HAP-1 (cell line): ENCODE measurements at places on chromosomes 3 and 15.

- DNase-seq = no peak
Measured at GRCh38 chr3:19898721-19899120, 35.3 kb downstream of the EFHB start.

DNA sequence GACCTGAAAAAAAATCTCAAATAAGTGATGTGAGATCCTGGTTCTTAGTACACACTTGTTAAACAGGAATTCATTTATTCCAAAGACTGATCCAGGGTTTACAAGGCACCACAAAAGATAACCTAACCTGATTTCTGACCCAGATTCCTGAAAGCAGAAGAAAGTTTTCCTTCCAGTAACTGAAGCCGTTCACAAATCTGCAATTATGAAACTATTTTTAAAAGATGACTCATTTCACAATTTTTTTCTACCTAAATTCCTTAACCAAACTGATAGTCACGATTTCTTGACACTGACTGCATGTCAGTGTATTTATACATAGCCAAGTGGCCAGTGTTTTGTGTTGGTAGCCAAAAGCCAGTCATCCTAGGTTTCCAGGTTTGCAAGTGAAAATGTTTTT lies 17.1 kb downstream of the SLC9A9 start:
- DNase-seq = no peak

DNA sequence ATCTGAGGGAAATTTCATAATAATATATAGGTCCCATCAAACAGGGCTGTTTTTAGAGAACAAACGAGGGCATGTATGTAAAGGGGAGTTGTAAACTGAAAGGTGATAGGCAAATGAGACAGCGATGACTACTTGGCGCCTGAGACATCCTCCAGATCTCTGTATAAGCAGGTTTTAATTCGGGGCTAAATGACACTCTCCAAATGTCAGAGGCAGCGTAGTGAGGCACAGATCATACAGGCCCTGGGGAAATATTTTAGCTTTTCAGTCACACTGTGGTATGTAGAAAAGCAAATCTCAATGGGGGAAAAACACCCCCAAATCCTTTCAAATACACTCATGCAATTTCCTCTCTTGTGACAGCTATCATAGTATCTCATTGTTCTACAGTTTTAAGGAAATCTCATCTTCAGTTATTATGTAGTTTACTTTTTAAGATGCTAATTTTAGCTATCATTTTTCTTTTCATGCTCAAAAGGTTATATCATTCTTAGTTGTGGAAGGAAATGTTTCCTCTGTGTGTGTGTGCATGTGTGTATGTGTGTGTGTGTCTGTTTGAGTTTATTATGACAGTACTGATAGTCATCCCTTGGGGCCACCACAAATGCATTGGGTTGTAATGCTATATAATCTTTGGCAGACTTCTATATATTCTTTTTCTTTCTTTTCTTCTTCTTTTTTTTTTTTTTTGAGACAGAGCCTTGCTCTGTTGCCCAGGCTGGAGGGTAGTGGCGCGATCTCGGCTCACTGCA lies 1.1 kb downstream of the TPRG1 start:
- no peak for DNase-seq

DNA sequence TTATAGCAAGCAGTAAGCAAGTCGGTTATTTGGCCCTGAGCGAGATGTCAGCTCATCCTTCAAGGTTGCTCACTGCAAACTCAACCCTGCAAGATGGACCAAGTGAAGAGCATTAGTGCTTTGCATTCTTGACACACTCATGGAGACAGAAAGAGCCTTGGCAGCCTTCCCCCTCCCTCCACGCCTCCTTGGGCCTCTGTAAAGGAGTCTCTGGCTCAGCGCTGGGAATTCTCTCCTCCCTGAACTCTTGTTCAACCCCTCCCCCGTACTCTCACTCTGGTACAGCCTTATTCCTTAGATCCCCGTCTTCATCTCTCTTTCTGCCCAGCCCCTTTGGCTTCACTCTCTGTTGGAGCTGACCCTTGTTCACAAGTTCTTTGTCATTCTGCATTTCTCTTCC lies 2.2 kb upstream of the CX3CR1 start:
- no peak for DNase-seq

DNA sequence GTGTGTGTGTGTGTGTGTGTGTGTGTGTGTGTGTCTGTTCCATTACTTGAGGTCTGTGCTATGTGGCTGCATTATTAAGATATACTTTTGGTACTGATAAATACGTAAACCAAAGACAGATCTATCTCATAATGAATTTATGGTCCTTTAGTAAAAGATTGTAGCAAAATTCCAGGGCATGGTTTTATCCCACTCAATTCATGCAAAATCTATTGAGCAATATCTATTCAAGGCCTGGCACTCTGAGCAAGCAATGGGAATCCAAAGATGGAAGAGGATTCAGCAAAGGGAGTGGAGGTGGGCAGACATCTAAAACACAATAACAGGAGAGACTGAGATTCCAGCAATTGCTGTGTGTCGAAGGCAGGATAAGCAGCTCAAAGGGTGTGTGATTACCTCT lies 86.8 kb downstream of the RFTN1 start:
- no peak for DNase-seq

- DNase-seq = no peak
Measured at GRCh38 chr3:10006048-10006761, 19.6 kb upstream of the EMC3 start.

DNA sequence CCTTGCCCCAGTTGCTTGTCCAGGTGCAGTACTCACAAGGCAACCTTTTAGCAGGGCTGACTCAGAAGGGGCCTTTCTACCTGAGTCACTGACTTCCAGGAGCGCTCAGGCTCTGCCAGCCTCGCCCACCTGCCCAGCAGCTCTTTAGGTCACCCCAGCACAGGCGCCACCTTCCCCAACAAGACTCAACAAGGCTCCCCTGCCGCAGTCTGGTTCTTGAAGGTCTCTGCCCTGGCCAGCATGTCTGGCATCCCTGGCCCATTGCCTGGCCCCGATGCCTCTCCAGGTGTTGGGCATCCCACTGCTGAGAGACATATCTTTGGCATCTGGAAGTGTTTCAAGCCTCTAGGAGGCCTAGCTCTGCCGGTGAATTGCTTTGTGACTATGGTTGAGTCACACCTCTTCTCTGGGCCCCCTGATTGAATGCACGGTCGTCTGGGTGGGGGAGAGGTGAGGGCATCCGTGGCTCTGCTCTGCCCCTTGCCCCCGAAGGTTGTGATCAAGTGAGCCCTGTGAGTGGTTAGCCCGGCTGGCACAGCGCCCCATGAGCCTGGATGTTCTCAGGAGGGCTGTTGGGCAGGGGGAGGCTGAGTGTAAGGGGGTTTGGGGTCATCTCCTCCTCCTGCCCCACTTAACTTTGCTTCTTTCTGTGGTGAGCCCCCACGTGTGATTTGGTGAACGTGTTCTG lies 21.6 kb downstream of the SNX33 start:
- no peak for DNase-seq

DNA sequence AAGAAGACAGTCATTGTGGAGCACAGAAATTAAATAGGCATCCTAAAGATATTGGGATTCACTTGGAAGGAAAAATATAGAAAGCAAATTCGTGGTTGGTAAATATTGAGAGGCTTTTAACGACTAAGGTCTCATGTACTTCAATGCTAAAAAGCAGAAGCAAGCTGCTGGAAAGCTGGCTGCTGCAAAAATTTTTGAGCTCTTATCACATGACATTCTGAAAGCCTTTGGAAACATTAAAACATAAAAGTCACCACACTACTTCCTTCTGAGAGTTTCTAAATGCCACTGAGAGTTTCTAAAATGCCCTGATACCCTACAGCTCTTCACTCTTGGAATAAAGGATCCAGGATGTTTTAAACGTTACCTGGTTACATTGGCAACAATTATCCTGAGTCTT lies 39.0 kb upstream of the CBLB start:
- DNase-seq = no peak

DNA sequence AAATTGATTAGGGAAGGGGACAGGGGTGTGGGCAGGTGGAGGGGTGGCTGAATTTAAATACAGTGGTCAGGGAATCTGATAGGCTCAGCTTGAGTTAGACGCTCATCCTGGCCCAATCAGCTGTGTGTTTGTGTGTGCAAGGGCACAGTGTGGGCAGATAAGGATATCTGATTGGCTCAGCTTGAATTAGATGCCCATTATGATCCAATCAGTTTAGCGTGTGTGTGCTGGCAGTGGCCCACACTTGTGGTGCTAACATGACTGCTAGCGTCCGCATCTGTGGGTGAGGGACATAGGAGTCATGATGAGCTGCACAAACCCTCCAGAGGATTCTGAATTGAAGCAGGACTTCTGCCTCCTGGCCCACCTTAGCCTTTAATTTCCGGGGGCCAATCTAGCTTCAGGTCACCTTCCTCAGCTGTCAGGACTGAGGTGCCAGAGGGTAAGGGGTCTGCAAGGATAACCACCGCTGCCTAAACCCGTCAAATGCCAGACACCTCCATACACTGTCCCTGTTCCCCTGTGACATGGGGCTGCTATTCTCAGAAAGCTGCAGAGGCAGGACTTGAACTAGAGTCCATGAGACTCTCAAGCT lies 97.3 kb downstream of the CORO2B start:
- peak; percentile 8 for DNase-seq

- no peak for DNase-seq
Measured at GRCh38 chr3:45646051-45646585, 43.1 kb upstream of the SACM1L start.

DNA sequence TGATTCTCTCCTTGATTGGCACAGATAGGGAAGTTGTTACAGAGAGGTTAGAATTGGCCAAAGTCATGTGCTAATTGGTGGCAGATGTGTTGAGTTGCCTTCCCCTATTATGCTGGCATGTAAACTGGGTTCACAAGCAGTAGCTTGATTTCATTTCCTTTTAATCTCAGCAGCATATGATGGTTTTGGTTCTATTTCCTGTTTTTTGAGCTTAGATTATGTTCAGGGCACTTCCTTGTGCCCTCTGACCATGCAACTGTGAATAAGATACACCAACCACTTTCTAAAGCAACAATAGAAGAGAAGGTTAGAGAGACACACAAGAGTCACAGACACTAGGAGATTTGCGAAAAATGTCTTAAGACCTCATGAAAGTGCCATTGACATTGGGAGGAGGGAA lies 16.5 kb downstream of the HPS3 start:
- DNase-seq = no peak

- DNase-seq = peak; percentile 60
Measured at GRCh38 chr15:77901921-77902750, 175.4 kb downstream of the TBC1D2B start.

DNA sequence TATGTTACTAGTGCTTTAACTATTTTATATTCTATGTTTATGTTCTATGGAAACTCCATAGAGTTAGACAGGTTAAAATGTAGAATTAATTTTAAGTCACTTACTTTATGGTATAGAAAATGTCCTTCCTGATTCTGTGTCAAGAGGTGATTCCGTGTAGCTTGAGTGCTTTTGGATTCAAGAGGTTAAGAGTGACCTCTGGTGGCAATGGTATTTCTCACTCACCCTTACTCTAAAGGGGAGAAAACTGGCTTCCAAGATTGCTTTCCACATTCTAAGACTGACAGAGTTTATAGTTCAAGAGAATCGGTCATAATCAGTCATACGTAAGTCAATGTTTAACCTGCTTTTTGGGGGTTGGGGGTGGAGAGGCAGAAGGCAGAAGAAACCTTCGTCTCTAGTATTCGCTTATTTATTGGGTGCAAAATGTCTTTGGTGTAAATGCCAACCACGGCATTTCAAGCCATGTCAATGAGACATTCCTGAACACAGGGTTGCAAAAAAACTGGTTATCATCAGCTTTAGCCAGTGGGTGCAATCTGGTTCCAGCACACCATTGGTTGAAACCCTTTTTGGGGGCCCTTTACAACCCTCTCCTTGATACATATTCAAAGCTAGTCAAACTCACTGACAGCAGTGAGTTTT lies 92.0 kb upstream of the VGLL3 start:
- peak; percentile 66 for DNase-seq

DNA sequence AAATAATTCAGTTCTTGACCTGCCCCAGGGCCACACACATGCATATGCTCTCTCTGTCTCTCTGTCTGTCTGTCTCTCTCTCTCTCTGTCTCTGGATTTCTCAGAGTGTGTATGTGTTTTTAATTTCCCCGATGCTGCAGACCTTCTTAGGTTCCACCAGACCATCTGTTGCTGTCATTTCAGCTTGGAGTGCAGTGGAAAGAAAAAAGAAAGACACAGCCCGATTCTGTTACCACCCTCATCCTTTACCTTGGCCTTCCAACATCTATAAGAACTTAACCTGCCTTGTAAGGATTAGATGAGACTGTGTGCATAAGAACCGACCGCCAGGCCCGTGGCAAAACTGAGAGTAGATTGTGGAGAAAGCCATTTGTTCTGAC lies 9.7 kb upstream of the PGPEP1L start:
- no peak for DNase-seq

DNA sequence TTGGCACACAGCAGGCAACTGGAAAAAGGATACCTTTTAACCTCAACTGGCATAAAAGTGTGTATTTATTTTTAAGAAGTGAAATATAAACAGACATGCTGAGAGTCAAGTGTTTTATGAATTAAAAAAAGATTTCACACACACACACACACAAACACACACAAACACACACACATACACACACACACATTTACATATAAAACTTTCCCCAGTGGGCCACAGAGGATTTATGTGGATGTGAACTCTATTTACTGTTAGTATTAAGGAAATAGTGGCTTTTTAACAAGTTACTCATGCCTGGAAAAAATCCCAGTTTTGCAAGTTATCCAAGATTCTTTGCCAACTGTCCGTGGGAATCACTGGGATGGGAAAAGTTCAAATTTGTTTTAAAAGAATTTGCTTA lies 725.9 kb upstream of the NR2F2 start:
- no peak for DNase-seq

DNA sequence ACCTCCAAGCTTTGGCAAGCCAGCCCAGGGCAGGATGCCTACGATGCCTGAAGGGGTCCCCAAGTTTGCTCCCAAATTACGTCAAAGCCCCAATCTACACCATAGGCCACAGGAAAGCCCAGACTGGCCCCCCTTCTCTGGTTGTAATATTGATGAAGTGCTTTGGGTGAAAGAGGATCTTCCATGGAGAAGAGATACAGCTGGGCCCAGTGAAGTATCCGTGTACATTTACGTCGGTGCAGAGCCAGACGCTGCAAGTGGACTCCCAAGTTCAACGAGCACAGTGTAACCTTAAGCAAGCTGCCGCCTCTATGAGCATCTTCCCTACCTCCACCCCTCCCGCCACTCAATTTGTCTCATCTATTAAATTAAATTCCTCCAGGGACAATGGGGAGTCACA lies 100.1 kb upstream of the TPM1 start:
- peak; percentile 6 for DNase-seq

DNA sequence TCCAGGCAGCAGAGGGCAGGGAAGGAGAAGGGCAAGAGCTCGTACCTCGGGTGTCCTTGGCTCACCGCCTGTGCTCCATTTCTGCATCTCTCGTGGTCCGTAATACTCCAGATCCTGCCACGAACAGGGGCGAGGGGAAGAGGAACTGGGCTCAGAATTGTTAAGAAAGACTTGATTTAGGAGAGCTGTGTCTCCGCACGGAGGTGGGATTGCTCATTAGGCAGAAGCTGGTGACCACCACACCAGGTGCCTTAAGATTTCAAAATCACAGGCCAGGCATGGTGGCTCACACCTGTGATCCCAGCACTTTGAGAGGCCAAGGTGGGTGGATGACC lies 37.2 kb upstream of the BDH1 start:
- no peak for DNase-seq

- no peak for DNase-seq
Measured at GRCh38 chr3:14799146-14799545, 19.6 kb upstream of the FGD5 start.

- no peak for DNase-seq
Measured at GRCh38 chr3:178257491-178257890, 278.7 kb upstream of the KCNMB2 start.
